GM10248 (cell line): ENCODE measurements at places on chromosomes 11 and 22.
A peak's percentile ranks its signal among the peaks of the same experiment; 100 is the strongest.

DNA sequence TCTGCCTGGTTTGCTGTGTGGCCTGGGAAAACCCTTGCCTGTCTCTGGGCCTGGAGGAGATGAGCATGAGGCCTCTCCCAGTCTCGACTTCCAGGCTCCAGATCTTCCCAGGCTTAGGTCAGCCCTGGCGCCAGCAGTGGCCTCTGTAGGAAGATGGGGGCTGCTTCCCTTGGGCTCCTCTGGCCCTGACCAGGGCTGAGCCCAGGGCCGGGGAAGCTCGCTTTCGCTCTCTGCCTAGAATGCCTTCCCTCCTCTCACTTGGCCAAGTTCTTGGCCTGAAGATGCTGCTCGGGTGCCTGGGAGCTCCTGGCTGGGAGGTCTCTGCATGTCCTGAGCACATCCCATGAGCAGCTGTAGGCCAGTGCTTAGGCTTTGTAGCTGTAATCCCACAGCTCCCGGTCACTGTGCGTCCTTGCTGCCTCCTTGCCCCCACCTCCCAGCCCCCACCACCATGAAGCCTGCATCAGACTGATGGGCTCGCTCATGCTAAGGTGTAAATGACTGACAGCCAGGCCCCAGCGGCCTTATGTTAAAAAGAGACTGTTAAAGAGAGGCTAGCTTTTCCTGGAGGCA lies 25.5 kb downstream of the SHISAL1 start:
- DNase-seq: no peak

DNA sequence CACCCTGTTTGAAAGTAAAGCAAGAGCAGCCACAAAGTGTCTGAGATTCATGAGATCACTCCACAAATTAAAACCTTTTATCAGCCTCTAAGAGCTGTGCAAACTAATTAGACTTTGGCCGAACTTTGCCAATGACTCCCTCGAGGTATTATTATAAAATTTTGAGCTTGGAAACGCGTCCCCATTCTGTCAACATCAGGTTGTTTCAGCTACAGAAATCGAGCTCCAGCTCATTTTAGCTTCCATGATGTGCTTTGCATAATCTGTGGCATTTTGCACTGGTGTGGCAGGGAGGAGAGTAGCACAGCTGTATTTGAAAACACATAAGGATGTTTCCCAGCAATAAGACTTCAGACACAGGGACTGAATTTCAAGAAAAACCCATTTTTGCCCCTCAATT lies 872.2 kb downstream of the NTM start:
- DNase-seq: no peak

DNA sequence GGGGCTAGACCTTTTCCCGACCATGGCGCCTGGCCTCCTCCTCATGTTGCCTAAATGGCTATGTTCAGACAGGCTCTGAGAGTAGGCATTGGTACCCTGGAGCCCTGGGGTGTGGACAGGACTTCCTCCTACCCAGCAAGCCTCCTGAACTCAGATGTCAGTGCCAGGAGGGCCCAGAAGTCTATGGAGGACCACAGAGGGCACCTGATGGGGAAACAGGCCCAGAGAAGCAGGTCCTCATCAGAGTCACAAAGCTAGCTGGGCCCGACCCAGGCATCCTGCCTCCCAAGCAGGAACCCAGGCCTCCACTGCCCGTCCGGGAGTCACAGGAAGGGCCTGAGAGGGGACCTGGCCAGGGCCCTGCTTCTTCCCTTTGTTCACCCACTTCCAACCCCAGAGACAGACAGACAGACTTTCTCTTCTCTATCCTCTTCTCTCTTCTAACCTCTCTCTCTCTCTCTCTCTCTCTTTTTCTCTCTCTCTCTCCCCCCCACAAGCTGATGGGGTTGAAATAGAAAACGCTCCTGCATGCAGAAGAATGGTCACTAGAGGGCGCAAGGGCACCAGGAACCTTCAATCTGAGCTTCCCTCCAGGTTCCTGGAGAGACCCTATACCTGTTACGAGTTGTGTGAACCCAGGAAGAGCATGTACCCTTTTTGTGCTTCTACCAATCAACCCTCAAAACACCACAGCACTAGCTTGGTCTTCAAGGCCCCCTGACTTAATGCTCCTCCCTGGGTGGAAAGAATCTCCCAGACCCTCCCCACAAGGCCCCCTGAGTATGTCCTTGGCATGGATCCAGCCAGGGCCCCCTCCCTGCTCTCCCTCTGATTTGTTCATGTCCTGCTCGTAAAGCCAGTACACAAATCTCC lies 27.1 kb downstream of the ARAP1 start:
- peak; percentile 77 for DNase-seq

GRCh38 chr22:17865183-17866055 lies 91.2 kb upstream of the BID start:
- DNase-seq: no peak
